Hypothalamus (tissue), 51 donors: ENCODE measurements at places on chromosomes 2 and 18.

DNA sequence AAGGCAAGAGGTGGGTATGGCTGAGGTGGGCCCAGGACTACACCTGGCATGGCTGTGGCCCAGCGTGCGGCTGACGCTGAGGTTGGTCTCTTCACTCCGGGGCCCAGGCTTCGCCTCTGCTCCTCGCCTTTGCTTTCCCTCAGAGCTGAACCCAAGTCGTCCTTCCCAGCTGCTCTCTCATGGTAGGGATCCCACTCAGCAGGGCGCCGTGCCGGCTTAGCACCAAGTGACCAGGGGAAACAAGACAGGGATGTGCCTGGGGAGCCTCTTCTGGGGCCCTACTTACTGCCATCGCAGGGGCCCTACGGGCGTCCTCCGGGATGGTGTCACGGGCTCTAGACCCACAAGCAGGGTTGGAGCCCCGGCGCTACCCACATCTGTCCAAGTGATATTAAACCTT lies 138.1 kb upstream of the ALKAL2 start:
- no peak for DNase-seq

DNA sequence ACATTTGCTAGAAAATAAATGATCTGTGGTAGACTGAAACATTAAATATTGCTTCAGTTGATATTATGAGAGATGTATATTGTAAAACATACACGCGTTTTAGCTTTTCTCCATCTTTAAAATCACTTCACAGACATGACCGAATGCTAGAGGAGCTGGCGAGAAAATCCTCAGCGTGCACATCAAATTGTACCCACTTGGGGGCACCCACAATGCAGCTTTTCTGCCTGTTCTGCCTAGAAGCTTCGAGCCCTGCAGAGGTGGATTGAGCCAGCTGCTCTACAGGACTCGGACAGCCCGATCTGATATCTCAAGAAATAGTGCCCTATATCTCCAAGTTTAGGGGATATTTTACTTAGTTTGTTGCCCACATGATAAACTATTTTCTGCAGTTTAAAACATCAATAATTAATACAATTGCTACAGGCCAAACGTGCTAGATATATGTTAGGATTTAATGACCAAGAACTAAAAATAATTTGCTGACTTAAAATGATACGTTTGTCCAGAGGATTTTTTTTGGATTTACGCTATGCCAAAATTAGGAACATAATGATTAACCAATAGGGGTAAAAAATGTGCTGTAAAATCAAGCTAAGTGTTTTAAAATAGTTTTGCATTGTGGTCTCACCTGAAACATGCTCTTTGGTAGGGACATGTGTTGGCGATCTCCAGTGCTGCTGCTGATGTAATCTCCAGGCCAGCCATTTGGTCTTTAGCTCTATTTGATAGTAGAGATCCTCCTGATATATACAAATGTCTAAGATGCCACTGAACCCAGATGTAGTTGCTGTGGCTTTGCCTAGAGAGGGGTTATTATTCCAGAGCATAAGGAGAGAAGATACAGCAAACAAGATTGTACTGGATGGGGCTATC lies 22.3 kb upstream of the ATP5MC3 start:
- no peak for DNase-seq

DNA sequence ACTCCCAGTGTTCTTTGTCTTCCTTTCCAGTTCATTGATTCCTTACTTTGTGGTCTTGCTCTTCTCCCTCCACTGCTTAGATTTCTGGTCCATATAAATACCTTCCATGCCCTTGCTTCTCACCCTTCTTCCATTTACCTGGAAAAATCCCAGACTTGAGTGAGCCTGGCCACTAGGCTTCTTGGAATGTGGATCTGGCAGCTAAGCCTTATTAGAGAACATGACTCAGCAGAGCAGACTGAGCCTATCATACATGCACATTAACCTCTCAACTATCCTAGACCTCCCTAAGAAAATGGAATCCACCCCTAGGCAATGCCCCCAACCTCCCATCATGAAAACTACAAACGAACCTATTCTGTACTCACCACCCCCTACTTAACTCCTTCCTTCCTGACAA lies 127.7 kb downstream of the RHBDD1 start:
- DNase-seq, result no peak

DNA sequence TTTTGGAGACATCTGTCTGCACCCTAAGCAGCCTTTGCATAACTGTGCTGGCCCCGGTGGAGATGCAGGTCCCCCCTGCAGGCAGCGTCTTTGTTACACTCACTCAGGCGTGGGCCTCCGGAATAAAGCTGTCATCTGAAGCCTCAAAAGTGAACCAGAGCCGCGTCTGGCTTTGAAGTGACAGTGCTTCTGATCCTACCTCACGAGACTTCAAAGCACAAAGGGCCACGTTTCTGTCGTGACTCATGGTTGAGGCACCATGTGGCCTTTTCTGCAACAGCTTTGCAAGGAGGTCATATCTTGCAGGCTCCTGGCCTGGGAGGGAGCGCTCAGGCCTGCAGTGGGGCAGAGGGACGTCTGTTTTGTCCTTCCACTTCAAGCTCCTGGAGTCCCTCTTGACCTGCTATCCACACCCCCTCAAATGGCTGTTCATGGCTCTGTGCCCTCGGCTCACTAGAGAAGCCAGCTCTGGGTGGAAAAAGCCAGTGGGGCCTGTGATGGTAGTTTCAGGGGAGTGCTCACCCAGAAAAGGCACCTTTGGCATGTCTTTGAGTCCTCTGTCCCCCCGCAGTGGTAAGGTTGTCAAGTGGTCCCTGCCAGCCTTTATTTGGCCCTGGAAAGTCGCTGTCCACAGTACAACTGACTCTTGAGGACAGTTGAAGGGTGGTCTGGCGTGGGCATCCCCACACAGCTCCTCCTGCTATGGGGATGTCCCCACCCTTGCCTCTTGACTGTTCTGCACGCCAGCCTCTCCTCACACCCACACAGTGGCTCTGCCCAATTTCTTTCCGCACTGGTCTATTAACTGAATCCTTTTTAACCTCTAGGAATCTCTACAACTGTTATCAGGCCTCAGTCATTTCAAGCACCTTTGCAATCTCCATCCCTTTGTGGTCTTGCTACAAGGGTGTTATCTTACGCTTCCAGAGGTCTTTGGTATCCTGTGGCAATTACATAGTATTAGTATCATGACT lies 19.3 kb downstream of the GPR55 start:
- DNase-seq, result no peak

DNA sequence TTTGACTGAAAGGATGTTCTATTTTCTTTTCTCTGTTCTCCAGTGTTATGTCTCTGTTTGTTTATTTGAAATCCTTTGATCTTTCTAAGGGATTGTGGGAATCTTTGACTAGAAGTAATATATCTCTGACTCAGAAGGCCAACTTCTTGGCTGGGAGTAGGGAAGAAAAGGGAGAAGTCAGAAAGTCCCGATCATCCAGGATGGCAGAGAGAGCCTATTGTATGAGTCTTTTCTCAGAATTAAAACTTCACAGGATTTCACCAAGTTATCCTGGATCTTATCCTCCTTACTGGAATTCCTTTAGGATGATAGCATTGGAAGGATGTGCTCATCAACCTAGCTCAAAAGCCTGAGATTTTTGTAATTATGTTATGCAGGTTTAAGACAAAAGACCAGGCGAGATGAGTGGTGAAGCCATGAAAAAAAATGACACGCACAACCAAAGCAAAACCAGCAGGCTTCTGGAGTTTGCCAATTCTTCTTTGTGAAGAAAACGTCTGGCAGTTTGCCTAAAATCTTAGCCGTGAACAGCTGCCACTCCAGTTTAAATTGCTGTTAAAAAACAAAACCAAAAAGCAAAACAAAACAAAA lies 383.6 kb upstream of the SMIM21 start:
- no peak for DNase-seq

DNA sequence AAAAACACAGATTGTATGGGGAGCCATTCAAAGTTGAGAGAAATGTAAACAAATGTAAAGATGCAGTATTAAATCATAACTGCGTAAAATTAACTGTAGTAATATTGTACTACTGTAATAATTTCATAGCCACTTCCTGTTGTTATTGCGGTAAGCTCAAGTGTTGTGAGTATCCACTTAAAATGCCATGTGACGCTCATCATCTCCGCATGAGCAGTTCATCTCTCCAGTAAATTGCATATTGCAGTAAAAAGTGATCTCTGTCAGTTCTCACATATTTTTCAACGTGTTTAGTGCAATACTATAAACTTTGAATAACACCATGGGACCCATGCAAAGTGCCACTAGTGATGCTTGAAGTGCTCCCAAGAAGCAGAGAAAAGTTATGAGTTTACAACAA lies 41.8 kb upstream of the SP3 start:
- no peak for DNase-seq

DNA sequence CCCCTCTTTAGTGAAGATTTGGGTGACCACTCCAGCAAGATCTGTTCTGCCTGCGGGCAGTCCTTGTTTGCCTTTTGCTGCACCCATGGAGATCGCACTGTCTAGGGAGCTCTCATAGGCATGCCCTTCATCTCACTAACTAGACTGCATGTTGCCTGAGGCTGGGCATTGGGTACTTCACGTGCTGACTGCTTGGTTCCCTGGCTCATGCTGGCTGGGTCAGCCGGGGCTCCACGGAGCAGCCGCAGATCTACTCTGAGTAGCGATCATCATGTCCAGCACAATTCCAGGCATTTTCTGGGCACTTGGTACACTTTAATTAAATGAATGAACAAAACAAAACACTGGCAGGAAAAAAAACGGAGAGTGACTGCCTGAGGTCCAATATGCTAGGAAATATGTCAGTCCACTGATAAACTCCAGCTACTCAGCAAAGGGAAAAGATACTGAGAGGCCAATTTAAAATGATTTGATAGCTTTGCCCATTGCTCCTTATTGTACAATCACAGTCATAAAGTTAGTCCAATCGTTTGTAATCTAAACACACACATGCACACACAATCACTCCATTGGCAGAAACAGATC lies 220.3 kb downstream of the C1D start:
- DNase-seq, result no peak

GRCh38 chr2:126244937-126245336 lies 411.0 kb upstream of the GYPC start:
- no peak for DNase-seq

- no peak for DNase-seq
These were observed 613.2 kb downstream of the SLC4A3 start for GRCh38 chr2:220240641-220241040.

- DNase-seq, result no peak
These were observed 70.2 kb downstream of the MYO1B start for GRCh38 chr2:191315365-191315752.

DNA sequence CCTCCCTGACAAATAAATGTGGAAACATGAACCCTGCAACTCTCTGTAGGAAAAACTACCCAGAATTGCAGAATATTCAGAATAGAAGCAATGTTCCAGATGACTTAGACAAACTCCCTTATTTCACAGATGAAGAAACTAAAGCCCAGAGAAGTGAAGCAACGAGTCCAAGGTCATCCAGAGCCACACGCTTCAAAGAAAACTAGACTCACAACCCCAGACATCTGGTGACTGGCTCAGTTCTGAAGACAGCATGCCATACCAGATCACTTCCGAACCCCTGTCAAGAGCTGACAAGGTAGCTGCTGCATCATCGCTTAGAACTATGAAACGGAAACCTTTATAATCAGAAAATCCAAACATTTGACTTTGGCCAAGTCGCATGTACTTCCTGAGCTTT lies 101.3 kb downstream of the PID1 start:
- DNase-seq, result no peak

DNA sequence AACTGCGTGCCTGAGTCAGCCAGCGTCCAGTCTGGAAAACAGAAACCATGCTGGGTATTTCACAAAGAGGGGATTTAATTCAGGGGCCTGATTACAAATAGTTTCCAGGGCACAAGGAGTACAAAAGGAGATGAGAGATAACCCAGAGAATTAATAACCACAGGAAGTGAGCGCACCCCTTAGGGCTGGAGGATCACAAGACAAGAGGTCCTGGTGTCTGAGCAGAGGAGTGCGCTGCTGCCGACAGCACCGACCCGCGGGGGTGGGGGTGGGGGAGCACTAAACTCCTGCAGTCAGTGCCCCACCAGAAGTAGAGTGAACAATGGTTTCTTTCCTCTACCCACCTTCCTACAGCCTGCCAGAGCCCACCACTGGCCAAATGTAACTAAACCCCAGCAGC lies 20.8 kb upstream of the MAL start:
- DNase-seq, result no peak

GRCh38 chr2:169692718-169693117 lies 1.5 kb downstream of the CFAP210 start:
- no peak for DNase-seq

GRCh38 chr2:39902103-39902502 lies 123.0 kb upstream of the THUMPD2 start:
- no peak for DNase-seq

DNA sequence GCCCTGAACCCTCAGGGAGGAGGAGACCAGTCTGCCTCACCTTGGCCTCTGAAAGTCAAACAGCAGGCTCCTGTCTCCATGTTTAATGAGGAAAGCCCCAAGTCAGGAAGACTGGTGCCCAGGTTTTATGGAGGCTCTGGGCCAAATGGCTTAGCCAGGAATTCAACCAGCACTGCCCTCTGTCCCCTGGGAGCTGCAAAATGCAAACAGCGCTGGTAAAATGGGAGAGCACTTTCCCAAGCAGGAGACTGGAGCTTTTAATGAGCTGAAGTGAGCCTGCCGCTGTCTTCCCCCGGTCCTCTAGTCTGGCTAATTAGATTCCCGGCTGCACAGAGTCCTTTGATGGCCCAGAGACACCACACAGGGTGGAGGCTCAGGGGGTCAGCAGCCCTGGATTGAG lies 276.0 kb upstream of the TRIB2 start:
- no peak for DNase-seq

- DNase-seq, result no peak
These were observed 2178.3 kb upstream of the PIK3C3 start for GRCh38 chr18:39776766-39777165.

DNA sequence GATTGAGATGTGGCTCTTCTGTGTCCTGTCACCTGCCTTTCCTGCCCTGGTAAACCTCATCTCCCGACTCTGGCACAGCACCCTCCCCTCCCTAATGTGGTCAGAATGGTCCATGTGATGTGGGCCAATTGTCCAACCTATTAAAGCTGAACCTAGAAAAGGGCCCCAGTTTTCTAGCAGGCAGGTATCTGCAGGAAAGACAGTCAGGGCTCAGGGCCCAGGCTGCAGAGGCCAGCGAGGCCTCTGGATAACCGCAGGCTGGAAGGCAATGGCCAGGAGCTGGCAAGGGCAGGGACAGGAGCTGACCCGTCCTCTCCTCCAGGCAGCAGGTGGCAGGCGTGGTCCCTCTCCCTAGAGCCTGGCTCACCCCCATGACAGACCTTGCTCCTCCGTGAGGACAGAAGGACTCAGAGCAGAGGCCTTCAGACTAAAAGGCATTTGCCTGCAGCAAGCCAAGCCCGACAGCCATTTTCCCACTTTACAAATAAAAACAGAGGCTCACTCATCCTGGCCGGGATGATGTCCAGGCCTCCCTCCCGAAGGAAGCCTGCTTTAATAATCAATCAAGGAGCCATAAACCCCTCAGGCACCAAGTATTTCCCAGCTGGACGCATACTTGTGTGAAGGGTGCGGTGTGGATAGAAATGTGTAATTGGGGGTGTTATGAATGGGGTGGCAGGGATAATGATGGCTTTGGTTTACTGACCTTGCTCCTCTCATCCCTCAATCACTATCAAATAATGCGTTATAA lies 107.1 kb downstream of the TWIST2 start:
- no peak for DNase-seq

DNA sequence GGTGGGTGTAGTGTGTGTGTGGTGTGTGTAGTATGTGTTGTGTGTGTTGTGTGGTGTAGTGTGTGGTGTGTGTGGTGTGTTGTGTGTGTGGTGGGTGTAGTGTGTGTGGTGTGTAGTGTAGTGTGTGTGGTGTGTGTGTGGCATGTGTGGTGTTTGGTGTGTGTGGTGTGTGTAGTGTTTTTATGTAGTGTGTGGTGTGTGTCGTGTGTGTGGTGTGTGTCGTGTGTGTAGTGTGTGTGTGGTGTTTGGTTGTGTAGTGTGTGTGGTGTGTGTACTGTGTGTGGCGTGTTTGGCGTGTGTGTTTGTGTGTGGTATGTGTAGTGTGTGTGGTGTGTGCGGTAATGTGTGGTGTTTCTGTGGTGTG lies 4.7 kb upstream of the RTP5 start:
- no peak for DNase-seq
